ENCODE measurements at places on chromosomes 12 and 14. TPM values are rescaled to one million over a fixed set of nuclear protein-coding genes. Genes with fewer than 3 reads are reported as not detected.
A peak's percentile ranks its signal among the peaks of the same experiment; 100 is the strongest.

KRT4 gene
- total RNA-seq: not detected

ANO2 gene
- total RNA-seq: not detected

- H3K4me3 ChIP-seq: no peak overlapping the region
- no peaks in the 10 kb centered on the region for H3K4me1 ChIP-seq
- DNase-seq: no peak
Observed at GRCh38 chr14:58364316-58364715, 31.4 kb upstream of the TOMM20L start.

DNA sequence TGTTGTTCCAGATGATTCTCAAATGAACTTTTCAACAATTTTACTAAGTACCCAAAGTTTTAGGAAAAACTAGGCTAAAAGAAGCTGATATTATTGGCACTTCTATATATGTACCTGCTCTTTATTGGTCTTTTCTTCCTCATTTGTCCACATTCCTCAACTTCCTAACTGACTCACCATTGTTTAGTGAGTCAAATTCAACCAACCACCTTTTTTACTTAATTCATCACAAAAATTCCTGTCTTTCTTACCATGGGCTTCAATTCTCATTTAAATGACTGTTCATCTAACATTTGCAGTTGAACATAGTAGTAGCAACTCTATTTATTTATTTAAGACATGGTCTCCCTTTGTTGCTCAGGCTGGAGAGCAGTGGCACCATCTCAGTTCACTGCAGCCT, 47.6 kb upstream of the SLC2A13 start:
- no peak for DNase-seq
- H3K4me3 ChIP-seq: no peak overlapping the region
- peaks cover 16% of the 10 kb centered on the region for H3K27me3 ChIP-seq
- H3K27ac ChIP-seq: no peak overlapping the region
- H3K36me3 ChIP-seq: no peaks in the 10 kb centered on the region
- H3K4me1 ChIP-seq: no peaks in the 10 kb centered on the region

GRCh38 chr14:32421781-32422180, 92.7 kb downstream of the AKAP6 start:
- H3K27ac ChIP-seq: no peak overlapping the region
- H3K36me3 ChIP-seq: no peaks in the 10 kb centered on the region
- no peak for DNase-seq
- H3K4me1 ChIP-seq: no peaks in the 10 kb centered on the region
- no peak overlapping the region for H3K4me3 ChIP-seq
- H3K27me3 ChIP-seq: peaks cover 8% of the 10 kb centered on the region

DNA sequence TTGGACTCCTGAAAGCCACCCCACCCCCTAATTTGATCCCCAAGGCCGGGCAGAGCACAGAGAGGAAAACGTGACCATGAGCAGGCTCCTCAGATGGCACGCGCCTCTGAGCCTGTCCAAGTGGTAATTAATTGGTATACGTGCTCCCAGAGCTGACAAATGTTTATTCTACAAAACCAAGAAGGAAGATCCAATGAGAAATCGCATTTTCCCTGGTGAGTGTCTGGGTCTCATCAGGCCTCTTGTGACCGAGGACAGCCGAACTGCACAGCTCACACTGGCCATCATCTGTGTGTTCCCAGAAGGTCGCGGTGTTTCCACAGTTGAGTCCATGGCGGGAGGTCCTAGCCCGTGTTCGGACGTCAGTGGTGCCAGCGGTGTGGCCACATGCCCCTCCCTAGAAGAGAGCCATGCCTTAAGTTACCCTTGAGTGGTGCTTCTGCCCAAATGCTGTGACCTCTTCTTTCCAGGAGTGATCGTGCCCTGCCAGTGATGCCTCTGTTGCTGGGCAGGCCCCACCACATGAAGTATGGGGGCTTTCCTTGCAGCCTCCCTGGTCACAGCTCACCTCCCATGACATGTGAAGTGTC, 317.5 kb upstream of the RTL1 start:
- peaks cover 4% of the 10 kb centered on the region for H3K4me1 ChIP-seq
- no peaks in the 10 kb centered on the region for H3K36me3 ChIP-seq
- no peak overlapping the region for H3K27ac ChIP-seq
- DNase-seq: no peak

DNA sequence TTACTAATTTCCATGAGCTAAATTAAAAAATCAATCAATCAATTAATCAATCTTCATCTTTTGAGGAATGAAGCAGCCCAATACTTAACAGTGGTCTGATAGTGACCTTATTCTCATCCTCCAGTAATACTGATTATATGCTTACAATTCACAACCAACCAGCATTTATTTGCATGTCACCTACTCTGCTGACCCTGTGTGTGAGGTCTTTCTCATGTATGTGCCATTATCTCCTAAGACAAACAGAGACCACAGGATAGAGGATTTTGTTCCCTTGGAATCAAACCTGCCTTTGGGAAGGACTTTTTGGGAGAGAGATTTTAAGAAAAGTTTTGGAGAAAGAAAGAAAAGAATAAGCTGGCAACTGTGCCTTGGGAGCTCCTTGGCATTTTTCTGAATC, 197.2 kb downstream of the NRXN3 start:
- no peak for DNase-seq
- H3K27me3 ChIP-seq: peaks cover 2% of the 10 kb centered on the region
- no peaks in the 10 kb centered on the region for H3K36me3 ChIP-seq
- no peaks in the 10 kb centered on the region for H3K4me1 ChIP-seq
- no peak overlapping the region for H3K27ac ChIP-seq

MSRB3 gene
- total RNA-seq: not detected

KHNYN gene
- 104 TPM for total RNA-seq

- H3K27ac ChIP-seq: no peak overlapping the region
- no peak overlapping the region for H3K4me3 ChIP-seq
- no peaks in the 10 kb centered on the region for H3K4me1 ChIP-seq
- peak; percentile 66 for DNase-seq
Observed at GRCh38 chr14:94485944-94486841, 10.2 kb upstream of the SERPINA9 start.

GRCh38 chr14:76917158-76917596, 91.0 kb downstream of the LRRC74A start:
- no peak overlapping the region for H3K4me3 ChIP-seq
- no peak overlapping the region for H3K27ac ChIP-seq
- H3K36me3 ChIP-seq: peaks cover 1% of the 10 kb centered on the region
- H3K27me3 ChIP-seq: peaks cover 3% of the 10 kb centered on the region

Data from activated naive CD8-positive, alpha-beta T cell treated with anti-CD3 and anti-CD28 coated beads, Interleukin-2, amount 10 ng/mL, durations not matched to agents 7 days and 5 days (primary cell).